ENCODE measurements at places on chromosomes 6 and 20. TPM values are rescaled to one million over a fixed set of nuclear protein-coding genes. Genes with fewer than 3 reads are reported as not detected.

The ESR1 gene
- 1.9 TPM for total RNA-seq

The GPSM3 gene
- 19.6 TPM for total RNA-seq

DNA sequence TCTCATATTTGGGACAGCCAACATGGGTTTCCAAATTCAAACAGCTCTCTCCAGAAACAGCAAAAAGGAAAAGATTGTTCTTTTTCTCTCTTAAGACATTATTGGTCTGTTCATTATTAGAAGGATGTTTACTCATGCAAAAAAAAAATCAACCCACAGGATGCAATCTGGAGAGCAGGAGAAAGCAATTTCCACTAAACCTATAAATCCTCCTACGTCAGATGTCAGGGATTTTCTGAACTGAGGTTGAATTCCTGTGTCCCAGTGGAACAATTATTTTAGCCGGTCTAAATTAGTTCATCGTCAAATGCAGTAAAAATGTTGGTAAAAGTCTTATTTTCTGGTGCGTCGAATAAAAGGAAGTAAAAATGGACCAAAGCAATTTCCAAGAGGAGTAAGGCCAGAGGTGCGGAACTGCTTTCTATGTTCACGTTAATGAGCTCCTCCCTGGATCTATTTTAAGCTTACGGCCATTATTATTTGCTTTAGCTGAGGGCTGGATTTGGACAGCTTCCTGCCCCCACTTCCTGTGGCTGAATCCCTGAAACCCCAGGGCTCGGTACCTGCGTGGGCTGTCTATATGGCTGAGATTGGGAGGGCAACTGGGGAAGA lies at the start of gene GABRR1:
Gene GABRR1 (minus strand): TSS at position 60 of the 612 bp plus-strand sequence. CDS start 36 bp downstream, at position 24.
- DNase-seq, result no peak

DNA sequence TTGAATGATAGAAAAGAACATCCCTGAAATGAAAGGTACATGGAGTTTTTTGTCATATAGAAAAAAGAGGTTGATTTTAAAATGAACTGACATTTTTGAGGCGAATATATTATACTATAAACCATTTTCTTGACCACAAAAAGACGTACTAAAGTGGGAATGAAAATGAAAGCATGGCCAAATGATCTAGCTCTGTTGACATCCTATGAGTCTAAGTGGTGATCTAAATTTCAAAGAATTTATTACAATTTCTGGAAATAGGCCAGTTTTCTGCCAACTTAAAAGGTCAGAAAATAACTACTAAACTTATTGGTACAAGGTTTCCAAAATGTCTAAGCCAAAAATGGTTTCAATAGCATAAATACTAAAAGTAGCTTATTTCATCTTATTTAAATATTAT lies 536.8 kb downstream of the EYS start:
- no peak for DNase-seq

Measured in mucosa of gallbladder (tissue), 1 donor.